Testis (tissue), 5 donors: ENCODE measurements at places on chromosomes 3 and 15. TPM values are rescaled to one million over a fixed set of nuclear protein-coding genes. Genes with fewer than 3 reads are reported as not detected.

DNA sequence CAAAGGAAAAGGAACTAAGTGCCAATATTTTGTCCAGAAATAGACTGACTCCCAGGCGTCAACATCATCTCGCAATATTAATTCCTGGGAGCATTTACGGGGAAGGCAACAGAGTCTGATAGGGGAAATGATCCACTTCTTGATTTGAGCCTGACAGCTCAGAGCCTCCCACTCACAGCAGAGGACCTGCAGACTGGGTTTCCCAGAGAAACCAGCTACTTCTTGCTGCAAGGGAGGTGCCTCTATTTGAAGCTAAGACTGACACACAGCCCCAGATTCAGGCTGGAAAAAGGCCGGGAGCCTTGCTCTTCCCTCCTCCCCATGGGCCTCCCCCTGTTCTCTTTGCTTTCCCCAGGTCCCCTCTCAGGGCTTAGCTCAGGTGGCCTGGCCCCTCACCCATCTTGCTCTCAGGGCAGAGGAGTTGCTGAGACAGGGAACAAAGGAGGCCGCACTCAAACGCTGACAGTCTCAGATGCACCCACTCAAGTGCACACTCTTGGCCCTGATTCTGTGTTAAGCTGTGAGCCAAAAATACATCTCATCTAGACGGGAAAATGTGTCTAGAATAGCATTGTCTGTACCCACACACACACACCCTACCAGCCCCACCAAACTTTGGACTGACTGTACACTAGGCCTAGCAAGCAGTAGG, 49.8 kb upstream of the DCLK3 start:
- DNase-seq, result no peak

Gene TP63
- 10.5 TPM for total RNA-seq

Gene TMEM212
- total RNA-seq, result 4.3 TPM

DNA sequence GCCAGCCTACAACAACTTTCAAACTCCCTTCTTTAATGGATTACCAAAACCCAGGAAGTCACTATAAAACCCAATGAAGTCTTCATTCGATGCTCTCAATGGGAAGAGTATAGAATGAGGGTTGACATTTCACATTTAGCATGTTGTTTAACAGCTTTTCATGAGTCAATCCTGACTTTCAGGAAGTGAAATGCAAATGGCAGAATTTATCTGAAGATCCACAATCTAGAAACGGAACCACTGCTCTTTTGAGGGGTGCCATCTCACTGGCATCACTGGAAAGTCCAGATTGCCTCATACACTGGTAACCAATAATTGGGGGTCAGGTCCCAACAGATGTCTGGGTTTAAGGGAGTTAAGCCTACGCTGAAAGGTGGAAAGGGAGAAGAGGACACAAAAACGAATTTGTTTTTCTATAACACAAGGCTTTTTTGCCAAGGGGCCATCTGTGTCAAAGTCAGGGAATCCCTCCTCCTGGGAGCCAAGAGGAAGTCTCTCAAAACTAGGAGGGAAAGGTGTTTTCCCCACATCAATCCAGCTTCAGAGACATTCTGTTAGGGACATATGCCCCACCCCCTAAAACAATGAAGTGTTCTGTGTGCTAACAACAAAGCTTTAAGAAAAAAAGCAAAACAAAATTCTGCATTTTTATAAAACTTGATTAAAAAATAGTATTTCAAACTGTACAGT, 12.0 kb upstream of the ATP1B3 start:
- DNase-seq, result no peak

Gene ANKUB1
- total RNA-seq, result 0.56 TPM

Gene GOLIM4
- total RNA-seq, result 20.1 TPM

GRCh38 chr15:56094171-56094570, 100.8 kb upstream of the NEDD4 start:
- no peak for DNase-seq

DNA sequence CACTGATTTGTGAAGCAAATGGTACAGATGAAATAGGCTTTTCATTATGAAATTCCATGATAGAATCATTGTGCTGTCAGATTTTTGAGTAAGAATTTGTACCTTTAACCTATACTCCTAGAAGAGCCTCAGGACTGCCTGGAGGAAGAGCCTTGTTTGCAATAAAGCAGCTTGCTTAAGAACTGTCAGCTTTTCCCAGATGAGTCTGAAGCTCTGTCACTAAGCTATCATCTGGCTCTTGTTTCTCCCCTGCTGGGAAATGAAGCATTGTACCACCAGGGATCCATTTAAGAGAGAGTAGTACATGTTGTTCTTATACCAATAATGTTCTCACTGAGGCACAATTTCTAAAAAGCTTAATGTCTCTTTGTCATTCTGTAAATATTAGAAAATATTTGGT, 85.1 kb upstream of the FLNB start:
- DNase-seq, result no peak
